ENCODE measurements at places on chromosomes 16 and 17.

DNA sequence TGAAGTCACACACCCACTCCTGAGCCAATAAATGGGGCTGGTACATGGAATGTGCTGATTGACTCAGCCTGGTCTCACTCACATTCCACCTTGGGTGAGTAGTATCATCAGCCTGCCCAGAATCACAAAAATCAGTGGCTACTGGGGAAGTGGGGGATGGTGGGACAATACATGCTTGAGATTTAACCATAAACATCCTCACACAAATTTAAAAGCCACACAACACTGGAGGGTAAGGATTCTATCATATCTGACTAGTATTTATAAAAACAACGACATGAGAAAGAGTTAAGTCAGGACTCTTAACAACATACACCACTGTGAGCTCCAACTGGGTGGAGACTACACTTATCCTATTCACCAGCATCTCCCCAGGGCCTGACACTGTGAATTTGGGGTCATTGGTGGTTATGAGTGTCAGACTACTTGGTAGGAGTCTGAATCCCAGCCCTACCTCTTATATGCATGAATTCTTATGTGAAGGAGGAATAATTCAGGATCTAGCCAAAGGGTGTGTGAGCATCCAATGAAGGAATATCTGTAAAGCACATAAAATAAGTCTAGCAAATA, 26.0 kb upstream of the IRX6 start:
- DNase-seq: no peak

DNA sequence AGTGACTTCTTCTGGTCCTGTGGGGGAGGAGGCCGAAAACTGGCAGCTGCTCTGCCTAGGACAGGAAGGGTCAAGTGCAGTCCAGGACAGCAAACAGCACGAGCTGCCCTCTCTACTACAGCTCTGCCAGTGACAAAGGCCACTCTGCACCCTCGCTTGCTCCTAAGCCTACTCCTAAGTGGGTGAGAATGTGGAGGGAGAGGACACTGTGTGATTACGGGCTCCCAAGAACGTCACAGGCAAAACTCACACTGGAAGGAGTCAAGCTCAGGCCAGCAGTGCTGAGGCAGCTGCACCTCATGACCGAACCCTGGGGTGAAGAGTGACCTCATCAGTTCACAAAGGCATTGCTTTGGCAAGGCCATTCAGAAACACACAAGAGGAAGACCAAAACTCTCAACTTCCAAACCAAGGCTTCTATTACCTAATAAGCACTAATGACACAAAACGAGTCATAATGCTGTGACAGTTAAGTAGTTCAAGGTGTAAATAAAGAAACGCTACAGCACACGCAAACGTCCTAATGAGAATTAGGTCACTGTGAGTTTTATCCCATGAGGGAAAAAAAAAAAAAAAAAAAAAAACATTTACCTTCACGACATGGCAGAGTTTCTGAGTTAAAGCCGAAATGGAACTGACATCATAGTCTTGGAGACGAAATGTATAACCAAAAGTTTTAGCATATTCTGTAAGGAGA, 35.1 kb downstream of the MARF1 start:
- DNase-seq: no peak

- DNase-seq: no peak
These were observed 168.5 kb upstream of the RPH3AL start for GRCh38 chr17:521183-521525.

DNA sequence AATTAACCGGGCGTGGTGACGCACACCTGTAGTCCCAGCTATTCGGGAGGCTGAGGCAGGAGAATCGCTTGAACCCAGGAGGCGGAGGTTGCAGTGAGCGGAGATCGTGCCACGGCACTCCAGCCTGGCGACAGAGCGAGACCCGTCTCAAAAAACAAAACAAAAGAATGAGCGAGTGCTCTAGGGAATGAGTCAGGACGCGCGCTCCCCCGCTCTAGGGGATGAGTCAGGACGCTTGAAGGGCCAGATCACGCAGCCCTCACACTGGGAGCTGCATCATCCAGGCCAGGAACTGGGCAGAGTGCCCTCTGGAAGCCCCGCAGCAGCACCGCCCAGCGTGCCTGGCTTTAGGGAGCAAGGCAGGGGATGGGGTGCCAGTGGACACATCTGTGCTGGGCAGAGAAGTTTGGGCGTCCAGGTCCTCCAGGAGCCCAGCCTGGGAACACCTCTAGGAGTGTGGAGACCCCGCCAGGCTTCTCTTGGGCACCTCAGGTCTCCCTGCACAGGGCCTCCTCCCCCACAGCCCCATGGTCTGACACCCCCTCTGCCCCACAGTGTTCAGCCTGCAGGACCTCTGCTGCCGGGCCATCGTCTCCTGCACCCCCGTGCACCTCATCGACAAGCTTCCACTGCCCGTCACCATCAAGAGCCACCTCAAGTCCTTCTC, 3.9 kb upstream of the WFIKKN1 start:
- DNase-seq: no peak

DNA sequence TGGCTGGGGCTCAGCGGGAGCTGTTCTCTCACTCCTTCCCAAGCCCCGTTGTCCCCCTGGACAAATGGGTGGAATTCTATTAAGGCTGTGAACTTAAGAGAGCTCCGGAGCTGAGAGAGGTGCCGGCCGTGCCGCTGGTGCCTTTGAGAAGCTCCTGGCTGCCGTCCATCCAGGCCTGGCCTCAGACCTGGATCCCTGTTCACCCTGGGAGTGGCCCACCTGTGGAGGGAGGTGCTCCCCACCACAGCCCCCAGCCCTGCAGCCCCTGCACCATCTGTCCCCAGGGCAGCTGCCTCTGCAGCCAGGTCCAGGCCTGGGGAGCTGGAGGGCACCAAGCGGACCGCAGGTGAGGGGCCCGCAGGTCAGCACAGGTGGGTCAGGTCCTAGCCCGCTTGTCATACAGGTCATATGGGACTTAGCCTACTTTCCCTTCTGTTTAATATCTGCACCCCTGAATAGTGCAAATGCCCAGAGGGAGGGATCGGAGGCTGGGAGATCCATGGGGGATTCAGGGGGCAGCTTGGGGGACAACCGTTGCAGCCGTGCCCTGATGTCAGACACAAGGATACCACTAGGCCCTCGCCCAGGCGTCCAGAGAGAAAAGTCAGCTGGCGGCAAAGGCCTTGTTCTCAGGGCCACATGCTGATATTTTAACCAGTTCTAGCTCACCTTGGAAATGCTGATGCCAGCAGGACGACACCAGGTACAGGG, 15.2 kb upstream of the METRNL start:
- no peak for DNase-seq

DNA sequence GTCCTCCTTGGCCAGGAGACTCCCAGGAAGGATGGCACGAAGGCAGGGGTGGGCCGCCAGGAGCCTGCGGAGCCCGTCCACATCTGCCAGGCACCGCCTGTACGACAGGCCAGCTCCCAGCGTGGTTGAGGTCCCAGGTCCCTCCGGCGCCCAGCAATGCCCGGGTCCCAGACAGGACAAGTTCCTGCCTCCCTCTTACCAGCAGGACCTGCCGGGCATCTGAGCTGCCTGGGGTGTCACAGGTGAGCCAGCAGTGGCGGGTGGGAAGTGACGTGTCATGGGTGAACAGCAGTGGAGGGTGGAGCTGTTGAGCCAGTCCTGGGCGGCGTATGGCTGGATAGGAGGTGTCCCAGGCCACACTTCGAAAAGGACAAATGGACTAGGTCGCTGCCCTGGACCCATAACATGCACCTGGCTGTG, 15.7 kb upstream of the BAHCC1 start:
- no peak for DNase-seq

DNA sequence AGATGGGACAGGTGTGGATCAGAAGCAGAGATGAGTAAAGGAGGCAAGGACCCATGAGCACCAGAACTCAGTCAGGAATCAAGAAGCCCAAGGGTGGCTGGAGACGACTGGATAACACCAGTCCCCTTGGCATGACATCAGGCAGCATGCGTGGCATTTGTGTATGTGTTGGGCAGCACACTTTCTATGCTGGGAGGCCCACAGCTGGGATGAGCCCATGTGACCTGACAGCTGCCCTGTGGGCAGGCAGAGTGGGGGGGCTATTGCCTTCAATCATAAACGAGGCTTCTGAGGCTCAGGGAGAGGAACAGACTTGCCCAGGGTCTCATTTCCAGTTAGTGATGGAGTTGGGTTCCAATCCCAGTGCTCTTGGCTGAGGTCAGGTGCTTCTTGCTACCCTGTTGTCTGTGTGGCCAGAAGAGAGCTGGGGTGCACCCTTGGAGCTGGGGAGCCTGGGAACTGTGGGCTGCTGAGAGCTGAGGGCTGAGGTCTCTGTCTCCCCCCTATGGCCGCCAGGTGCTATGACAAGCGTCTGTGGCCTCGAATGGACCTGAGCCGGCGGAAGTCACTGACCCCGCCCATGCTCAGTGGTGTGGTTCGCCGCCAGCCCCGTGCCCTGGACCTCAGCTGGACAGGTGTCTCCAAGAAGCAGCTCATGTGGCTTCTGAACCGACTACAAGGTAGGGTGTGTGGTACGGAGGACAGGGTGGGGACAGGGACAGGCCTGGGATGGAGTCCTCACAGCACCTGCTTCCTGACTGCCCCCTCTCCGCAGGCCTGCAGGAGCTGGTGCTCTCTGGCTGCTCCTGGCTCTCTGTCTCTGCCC, 7.1 kb upstream of the ORAI3 start:
- peak; percentile 74 for DNase-seq

- no peak for DNase-seq
These were observed 12.4 kb downstream of the TAC4 start for GRCh38 chr17:49835472-49835871.

DNA sequence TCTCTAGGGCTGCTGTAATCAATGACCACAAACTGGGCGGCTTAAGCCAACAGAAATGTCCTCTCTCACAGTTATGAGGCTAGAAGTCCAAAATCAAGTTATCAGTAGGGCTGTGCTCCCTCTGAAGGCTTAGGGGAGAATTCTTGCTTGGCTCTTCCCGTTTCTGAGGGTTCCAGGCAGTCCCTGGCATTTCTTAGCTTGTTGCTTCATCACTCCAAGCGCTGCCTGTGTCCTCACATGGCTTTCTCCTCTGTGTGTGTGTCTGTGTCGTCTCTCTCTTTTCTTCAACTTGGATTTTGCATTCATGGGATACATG, 13.7 kb upstream of the CDC42EP4 start:
- DNase-seq: no peak

DNA sequence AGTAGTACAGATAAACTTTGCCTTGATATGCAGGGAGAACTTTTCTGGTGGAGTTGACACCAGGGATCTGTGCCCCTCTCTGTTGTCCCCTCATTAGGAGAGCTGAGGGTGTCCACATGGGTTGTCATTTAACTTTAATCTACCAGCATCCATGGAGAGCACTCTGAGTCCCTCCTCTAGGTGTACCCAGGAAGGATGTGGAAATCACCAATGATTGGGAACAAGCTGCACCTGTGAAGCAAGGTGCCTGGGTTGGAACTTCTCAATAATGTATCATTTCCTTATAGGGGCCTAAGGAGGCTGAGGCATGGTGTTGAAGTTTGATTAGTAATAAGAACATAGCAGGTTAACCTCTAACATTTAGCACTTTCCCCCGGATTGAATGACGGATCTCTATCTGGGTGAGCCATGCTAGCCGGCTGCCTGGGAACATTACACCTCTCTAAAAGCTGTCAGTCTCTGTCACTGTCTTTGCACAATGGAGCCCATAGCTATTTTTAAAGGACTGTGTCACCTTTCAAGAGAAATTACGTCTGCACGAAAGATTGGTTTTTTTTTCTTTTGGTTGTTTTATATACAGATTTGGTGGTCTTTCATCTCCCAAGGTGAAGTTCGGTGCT, 239.3 kb downstream of the MAF start:
- DNase-seq: no peak

DNA sequence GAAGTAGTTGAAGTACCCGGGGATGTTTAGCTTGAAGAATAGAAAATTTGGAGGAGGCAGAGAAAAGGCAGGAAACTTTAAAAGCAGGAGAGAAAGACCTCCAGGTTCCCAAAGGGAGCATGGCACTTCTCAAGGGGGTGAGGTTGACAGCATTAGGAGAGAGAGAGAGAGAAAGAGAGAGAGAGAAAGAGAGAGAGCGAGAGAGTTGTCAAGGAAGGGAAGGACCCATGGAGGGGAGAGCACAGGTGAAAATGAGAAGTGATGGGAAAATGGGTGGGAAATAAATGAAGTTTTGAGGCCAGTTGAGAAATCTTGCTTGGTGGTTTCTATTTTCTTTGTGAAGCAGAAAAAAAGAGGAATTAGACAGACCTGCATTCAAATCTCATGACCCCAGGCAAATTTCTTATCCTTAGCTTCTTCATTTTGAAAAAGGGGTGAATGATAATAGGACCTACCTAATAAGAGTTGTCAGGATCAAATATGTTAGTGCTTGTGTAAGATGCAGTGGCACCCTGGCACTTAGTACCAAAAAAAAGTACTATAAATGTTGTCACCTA, 24.0 kb downstream of the PRKCB start:
- no peak for DNase-seq

GRCh38 chr17:49527927-49528651, 33.0 kb downstream of the NGFR start:
- DNase-seq: no peak

- no peak for DNase-seq
These were observed 39.4 kb upstream of the CHMP6 start for GRCh38 chr17:80952291-80952690.

GRCh38 chr16:8544406-8544805, 45.9 kb downstream of the TMEM114 start:
- no peak for DNase-seq

GRCh38 chr17:1916963-1917715, 87.3 kb downstream of the RPA1 start:
- no peak for DNase-seq

- no peak for DNase-seq
These were observed 144.4 kb downstream of the ZNF18 start for GRCh38 chr17:11852912-11853311.

DNA sequence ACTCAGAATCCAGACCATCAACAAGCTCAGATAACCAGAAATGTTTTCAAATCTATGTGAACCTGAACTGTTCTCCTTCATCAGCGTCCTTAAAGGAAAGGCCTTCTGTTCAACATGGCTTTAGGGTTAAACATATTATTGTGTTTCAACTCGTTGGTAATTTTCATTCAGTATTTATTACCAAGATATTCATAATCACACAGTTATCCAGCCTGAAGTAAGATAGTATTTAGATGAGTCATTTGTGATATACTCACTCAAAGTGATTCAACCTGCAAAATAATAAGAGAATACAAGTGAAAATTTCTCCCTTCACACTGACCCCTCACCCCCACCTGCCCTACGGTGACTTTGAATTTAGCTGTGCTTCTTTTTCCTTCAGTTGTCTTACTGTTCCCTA, 3.0 kb downstream of the CYLD start:
- no peak for DNase-seq

DNA sequence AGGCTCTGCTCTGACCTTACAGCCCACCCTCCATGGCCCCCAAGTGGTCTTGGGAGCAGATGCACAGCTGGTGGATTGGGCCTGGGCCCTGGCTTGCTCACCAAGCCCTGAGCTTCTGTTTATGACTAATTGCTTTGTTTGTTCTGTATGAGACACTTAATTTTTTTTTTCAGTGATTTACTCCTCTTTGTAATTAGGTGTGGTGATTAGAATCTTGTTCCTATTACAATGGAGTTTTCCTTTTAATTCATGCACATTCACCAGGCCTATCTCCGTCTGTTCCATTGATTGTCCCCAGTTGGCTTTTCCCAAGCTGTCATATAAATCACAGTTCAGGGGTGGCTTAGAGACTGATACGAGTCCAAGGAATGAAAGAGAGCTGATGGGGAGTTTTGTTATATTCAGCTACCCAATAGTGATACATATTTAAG, 242.3 kb downstream of the CCDC182 start:
- DNase-seq: no peak

Data from CD4-positive, alpha-beta T cell treated with Interleukin-21 for 1 hour (primary cell).